ENCODE measurements at places on chromosomes 3 and 15. TPM values are rescaled to one million over a fixed set of nuclear protein-coding genes. Genes with fewer than 3 reads are reported as not detected.
A peak's percentile ranks its signal among the peaks of the same experiment; 100 is the strongest.

RFTN1 gene
- total RNA-seq: 0.92 TPM

- no peak overlapping the region for H3K4me3 ChIP-seq
Observed at GRCh38 chr15:101457696-101458095, 31.8 kb downstream of the PCSK6 start.

- no peaks in the 10 kb centered on the region for H3K27me3 ChIP-seq
- peaks cover 10% of the 10 kb centered on the region for H3K4me1 ChIP-seq
- peak; percentile 63 for DNase-seq
- no peak overlapping the region for H3K4me3 ChIP-seq
- no peaks in the 10 kb centered on the region for H3K36me3 ChIP-seq
- H3K27ac ChIP-seq: peak overlapping the region; percentile 57
Observed at GRCh38 chr15:101675796-101676582, 23.8 kb upstream of the TM2D3 start.

- H3K27ac ChIP-seq: no peak overlapping the region
- H3K36me3 ChIP-seq: no peaks in the 10 kb centered on the region
- no peaks in the 10 kb centered on the region for H3K4me1 ChIP-seq
- no peaks in the 10 kb centered on the region for H3K27me3 ChIP-seq
- DNase-seq: no peak
- H3K4me3 ChIP-seq: no peak overlapping the region
Observed at GRCh38 chr15:50840520-50840919, 68.0 kb upstream of the AP4E1 start.

DNA sequence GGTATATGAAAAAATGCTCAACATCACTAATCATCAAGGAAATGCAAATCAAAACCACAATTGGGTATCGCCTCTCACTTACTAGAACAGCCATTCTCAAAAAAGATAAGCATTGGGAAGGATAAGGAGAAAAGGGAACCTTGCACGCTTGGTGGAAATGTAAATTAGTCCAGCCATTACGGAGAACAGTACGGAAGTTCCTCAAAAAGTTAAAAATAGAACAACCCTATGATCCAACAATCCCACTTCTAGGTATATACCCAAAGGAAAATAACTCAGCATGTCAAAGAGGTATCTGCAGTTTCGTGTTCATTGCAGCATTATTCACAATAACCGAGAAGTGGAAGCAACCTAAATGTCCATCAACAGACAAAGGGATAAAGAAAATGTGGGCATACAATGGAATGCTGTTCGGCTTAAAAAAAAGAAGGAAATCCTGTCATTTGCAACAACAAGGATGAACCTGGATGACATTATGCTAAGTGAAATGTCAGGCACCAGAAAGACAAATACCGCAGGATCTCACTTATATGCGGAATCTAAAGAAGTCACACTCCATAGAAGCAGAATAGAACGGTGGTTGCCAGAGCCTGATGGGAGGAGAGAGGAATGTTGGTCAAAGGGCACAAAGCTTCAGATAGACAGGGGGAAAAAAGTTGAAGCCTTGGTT lies 11.7 kb upstream of the CMTM7 start:
- H3K36me3 ChIP-seq: no peaks in the 10 kb centered on the region
- H3K4me3 ChIP-seq: no peak overlapping the region
- DNase-seq: no peak
- no peaks in the 10 kb centered on the region for H3K27me3 ChIP-seq

DNA sequence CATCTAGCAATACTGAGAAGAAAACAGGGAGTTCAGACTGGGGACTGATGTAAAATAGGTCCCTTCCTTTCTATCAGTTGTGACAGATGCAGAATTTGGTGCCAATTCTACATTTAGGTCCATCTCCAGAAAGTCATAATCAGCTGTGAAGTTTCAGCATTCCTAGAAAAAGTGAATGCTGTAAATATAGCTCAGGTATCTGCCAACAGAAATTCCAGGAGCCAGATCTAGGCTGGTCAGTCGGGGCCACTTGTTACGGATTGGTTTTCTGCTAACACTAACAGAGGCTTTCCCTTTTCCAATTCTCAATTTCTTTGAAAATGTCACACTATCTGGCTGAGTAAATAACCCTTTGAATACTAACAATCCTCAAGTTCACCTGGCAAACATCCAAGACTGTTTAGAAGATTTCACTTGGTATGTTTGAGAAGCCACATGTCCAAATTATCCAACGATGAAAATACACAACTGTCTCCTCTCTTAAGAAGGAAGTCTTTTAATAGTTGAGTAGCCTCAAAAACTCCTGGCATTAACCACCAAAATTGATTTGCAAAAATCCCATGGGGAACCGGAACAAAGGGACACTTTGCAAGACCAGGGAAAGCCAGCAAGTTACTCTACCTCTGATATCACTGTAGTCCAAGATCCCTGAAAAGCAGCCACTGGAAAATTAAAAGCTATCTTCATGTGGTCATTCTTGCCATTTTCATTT lies 222.3 kb downstream of the ZMAT3 start:
- no peaks in the 10 kb centered on the region for H3K36me3 ChIP-seq
- no peaks in the 10 kb centered on the region for H3K4me1 ChIP-seq
- no peak overlapping the region for H3K4me3 ChIP-seq
- no peaks in the 10 kb centered on the region for H3K27me3 ChIP-seq
- no peak for DNase-seq

- no peak overlapping the region for H3K27ac ChIP-seq
- H3K36me3 ChIP-seq: no peaks in the 10 kb centered on the region
- H3K4me3 ChIP-seq: no peak overlapping the region
- no peaks in the 10 kb centered on the region for H3K27me3 ChIP-seq
- no peak for DNase-seq
Observed at GRCh38 chr15:41581110-41581509, 22.1 kb downstream of the TYRO3 start.

DNAH12 gene
- total RNA-seq: 0.02 TPM

DNA sequence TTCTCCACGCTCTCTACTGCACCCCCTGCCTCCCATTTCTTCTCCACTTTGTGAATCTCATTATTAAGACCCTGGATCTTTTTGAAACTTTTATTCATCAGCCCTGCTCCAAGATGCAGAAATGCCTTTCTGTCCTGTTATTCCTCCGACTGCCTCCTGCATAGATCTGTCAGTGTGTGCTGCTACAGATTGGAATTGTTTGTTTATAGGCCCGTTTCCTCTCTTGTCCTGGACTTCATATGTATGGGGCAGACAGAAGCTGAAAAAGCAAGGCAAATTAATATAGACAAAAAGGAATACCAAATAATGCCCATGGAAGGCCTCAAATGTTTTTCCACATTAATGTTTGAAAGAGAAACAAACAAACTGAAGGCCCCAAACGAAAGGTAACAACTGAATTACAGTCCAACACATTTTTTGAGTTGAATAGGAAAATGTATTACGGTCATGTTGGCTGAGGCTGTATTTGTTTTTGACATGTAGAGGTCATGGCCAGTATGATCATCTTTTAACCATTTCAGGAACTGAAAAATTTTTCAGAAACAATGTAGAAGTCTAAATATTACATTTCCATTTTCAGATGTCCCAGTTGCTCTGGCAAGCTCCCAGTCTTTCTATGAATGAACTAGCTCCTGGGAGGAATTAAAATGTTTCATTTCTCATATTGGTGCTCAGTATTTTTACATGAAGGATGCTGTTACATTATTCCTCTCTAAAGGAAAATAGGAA lies 8.8 kb downstream of the CHST2 start:
- no peak overlapping the region for H3K27ac ChIP-seq
- no peak for DNase-seq
- no peak overlapping the region for H3K4me3 ChIP-seq
- peaks cover 15% of the 10 kb centered on the region for H3K4me1 ChIP-seq
- H3K27me3 ChIP-seq: no peaks in the 10 kb centered on the region

GRCh38 chr3:57784089-57784735 lies 28.1 kb downstream of the SLMAP start:
- H3K4me1 ChIP-seq: peaks cover 4% of the 10 kb centered on the region
- no peaks in the 10 kb centered on the region for H3K36me3 ChIP-seq
- no peak overlapping the region for H3K27ac ChIP-seq
- DNase-seq: no peak

Measured in neural progenitor cell (in vitro differentiated cells).